ENCODE measurements at places on chromosomes 5 and 9.

DNA sequence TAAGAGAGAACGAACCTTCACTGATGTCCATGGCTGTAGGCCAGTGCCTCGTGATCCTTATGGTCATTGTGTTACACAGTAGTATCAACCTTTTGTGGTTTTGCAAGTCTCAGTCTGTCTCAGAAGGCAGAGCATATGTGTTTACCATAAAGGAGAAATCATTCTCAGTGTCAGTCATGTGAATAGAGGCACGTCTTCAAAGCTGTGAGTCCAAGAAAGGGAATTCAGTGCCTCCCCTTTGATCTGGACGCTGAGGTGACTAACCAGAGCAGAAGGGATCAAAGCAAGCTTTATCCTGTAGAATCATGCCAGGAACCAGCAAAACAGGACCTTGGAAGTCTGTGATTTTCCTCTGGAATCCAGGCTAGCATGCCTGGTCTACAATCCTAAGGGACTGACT is 433.9 kb downstream of the DNAH5 start:
- no peak for DNase-seq

- no peak for DNase-seq
Measured at GRCh38 chr5:146344155-146345118, 5.8 kb downstream of the POU4F3 start.

GRCh38 chr5:143605403-143606005 is 202.0 kb upstream of the NR3C1 start:
- DNase-seq = no peak

DNA sequence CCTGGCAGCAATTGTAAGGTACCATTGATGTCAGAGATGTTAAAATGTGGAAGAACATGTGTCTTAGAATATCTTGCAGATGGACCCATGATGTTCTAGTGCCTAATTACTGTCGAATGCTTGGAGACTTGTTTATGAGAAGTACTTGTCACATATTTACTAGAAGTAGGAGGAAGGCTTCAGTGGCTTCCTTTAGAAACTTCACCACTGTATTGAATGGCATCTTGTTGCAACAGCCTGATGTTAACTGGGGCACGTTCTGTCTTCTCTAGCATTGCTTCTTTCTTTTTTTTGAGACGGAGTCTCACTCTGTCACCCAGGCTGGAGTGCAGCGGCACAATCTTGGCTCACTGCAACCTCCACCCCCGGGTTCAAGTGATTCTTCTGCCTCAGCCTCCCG is 16.5 kb downstream of the UGCG start:
- no peak for DNase-seq

GRCh38 chr5:147857302-147858129 is 21.0 kb upstream of the SCGB3A2 start:
- no peak for DNase-seq
